Type B pancreatic cell (in vitro differentiated cells): ENCODE measurements at places on chromosomes 3 and 15. TPM values are rescaled to one million over a fixed set of nuclear protein-coding genes. Genes with fewer than 3 reads are reported as not detected.

The CCDC54 gene
- total RNA-seq = not detected in 2 replicates

The PTPN23 gene
- 52.5 and 54.1 TPM in 2 replicates for total RNA-seq

DNA sequence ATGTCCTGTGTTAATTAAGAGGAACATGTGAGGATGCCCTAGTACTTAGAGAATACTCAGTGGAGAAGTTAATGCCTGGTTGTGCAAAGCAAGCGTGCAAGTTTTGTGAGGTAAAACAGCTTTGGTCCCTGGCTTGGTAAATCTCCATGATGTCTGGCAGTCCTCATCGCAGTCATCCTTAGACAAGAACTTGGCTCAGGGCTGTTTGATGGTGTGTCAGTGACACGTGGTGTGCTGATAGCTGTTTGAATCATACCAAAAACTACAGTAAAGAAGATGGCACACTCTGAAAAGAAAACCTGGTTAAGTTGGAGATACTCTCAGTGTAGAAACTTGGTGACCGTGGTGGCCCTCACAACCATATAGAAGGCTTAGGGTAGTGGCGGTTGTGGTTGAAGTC lies 361.7 kb downstream of the FEZF2 start:
- no peak for DNase-seq

The INKA1 gene
- 0.45 and 6.7 TPM in 2 replicates for total RNA-seq

GRCh38 chr3:141456301-141456625 lies 30.6 kb upstream of the RASA2 start:
- DNase-seq = no peak

The DCUN1D1 gene
- 54.4 and 60.7 TPM in 2 replicates for total RNA-seq

The TEX9 gene
- total RNA-seq = 19.7 and 23.7 TPM in 2 replicates

DNA sequence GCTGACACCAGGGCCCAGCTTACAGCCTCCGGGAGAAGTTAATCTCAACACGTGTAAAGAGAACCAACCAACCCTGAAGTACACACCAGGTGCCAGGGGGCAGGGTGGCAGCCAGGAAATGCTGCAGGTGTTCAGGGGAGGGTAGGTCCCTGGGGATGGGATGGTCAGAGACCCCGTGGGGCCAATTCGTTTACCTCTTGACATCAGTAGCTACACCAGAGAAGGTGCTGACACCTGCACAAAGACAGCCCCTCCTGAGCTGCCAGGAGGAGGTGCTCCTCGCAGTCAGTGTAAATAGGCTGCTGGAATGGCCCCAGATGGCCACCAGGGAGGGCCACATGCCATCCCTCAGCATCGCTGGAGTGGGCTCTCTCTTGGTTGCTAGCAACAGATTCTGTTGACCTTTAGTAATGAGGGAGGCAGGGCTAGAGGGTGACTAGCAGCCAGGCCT lies 52.8 kb downstream of the CORO2B start:
- no peak for DNase-seq

The MST1R gene
- total RNA-seq = 3.0 and 5.3 TPM in 2 replicates

DNA sequence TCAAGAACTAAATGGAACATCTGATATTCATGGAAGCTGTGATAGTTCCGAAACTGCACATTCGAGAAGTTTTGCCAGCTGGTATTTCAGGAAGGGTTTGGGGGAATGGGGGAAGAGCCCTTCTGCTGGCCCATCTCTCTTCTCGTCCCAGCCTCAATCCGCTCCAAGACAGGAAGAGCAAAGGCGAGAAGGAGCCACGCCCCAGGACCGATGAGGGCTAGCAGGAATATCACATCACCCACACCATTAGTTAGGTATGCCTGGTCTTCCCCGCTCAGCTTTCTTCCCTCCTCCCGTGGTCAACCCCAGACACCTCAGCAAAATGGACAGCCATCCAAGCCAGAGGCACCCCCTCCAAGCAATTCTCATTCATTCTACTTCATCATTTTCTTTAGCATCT lies 14.9 kb upstream of the PCSK6 start:
- DNase-seq = no peak

The AHSG gene
- total RNA-seq = 0.27 and 0.74 TPM in 2 replicates

The CALML4 gene
- 8.9 and 9.4 TPM in 2 replicates for total RNA-seq

DNA sequence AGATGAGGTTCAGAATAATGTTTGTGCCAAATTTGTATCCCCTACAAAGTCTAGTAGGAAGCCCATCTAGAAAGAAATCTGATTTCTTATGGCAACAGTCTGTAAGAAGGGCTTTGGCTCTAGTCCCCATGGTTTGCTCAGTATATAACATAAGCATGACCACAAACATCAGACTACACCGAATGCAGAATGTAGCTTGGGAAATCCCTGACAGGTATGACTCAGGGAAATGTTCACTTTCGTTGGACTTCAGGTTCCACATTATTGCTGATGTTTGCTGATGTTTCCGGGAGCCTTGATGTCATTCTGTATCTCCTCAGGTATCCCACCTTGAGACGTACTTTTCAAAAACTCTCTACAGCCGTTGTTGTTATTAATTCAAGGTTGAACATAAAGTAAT lies 304.4 kb upstream of the TGFBR2 start:
- no peak for DNase-seq

The DHFR2 gene
- 7.1 and 8.0 TPM in 2 replicates for total RNA-seq

DNA sequence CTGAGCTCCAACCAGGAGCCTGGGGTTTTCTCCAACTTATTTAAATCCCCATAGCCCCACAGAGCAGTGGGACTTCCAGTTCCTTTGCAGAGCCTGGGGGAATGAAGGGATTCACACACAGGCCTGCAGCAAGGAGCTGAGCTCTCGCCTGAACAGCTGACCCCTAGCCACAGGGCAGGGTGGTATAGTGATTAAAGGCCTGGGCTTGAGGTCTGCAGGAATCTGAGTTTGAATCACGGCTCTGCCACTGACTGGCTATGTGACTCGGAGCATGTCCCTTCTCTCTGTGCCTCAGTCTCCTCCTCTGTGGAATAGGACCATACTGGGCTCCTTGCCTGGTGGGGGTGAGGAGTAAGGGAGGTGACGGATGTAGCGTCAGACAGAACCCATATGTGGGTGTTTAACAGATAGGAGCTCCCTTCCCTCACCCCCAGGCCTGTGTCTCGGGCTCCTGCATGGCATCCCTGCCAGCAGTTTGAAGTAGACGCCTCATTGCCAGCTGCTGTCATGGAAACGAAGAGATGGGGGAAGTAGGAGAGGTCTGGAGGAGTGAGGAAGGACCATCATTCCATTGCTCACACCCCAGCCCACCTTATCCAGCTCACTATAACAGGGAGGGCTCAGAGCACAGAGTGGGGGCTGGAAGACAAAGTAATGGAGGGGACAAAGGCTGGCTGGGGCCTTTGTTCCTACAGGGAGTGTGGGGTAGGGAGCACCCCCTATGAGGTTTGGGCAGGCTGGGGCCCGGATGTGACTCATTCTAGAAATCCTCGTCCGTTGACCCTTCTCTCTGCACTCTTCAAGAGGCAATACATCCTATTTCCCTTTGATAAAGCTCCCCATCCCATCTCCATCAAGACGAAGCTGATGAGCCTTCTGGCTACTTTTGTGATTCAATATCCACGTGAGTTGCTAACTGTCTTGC lies 14.8 kb downstream of the HRH1 start:
- DNase-seq = no peak

The STRIT1 gene
- total RNA-seq = 0.33 TPM in 1 of 2 replicates, not detected in the other

- DNase-seq = no peak
Measured at GRCh38 chr3:14082108-14082657, 42.5 kb downstream of the CHCHD4 start.

DNA sequence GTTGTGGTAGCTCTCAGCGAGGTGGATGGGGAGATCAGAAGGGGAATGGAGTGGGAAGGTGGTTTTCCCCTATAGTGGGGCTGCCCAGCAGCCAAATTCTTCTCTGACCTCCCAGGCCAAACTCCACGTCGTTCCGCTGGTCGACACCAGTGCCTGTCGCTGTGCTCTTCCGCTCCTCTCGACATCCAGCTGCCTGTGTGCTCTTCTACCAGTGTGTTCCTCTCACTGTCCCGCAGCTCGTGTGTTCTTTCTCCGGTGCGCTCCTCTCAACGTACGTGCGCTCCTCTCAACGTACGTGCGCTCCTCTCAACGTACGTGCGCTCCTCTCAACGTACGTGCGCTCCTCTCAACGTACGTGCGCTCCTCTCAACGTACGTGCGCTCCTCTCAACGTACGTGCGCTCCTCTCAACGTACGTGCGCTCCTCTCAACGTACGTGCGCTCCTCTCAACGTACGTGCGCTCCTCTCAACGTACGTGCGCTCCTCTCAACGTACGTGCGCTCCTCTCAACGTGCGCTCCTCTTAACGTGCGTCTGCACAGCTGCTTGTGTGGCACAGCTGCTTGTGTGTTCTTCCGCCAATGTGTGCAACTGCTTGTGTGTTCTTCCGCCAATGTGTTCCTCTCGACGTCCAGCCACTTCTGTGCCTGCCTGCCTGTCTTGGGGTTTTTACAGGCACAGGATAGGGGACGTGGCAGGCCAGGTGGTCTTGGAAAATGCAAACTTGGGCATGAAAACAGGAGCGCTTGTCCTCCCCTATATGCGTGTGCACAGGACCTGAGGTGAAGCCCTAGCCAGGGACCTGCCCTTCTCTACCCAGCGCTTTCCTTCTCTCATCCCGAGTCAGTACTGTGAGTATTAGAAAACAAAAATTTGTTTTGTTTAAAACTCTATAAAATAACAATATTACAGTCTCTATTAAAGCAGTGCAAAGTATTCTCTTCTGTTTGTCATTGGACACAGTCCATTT lies 991.1 kb downstream of the GBE1 start:
- DNase-seq = no peak

DNA sequence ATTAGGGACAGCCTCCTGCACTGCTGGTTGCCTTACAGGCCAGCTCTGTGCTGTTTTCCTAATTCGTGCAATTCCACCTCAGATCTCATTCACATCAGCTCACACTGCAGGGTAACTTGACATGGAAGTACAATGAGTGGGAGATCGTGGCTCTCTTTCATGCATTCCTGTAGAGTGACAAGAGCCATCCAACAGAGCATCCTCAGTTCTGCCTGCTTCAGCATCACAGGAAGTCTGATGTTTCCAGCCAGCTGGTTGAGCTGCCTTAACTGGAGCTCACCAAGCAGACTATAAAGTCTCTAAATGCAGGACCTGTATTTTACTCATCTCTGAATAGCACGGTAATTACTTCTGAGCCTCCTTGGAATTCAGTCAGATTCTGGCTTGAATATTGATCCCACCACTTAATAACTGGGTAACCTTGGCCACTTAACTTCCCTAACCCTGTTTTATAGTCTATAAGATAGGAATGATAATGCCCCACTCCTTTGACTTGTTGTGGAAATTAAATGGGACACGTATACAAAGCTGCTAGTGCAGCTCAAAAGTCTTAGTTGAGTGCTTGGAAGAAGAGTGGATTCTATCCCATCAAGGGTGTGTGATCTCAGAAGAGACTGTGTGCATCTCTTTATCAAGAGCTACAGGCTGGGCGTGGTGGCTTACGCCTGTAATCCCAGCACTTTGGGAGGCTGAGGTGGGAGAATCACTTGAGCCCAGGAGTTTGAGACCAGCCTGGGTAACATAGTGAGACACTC lies 1.4 kb upstream of the DIS3L start:
- DNase-seq = no peak

DNA sequence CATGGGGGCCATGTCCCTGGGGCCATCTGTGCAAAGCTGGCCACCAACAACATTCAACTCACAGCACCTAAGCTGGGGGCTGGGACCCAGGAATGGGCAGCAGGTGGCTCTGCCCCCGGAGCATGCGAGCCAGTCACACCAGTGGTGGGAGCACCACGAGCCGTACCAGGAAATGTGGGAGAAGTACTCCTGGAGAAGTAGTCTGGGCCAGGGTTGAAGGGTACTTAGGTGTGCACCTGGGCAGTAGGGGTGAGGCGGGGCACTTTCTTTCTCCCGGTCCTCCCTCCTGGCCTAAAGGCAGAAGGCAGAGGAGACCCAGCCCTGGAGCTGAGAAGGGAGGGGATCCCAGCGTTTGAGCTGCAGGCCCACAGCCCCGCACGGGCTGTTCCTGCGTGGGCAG lies 94.2 kb downstream of the PLXNA1 start:
- DNase-seq = no peak

DNA sequence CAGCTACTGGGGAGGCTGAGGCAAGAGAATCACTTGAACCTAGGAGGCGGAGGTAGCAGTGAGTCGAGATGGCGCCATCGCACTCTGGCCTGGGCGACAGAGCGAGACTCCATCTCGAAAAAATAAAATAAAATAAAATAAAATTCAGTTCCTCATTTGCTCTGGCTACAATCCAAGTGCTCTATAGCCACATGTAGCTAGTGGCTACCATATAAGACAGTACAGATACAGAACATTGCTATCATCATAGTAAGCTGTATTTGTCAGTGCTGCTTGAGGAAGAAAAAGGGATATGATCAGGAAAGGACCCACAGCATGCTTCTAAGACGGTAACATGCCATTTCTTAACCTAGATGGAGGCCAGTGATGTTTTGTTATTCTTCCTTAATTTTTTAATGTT lies 88.7 kb upstream of the CDAN1 start:
- DNase-seq = no peak

GRCh38 chr3:10281951-10282350 lies 10.8 kb downstream of the GHRL start:
- no peak for DNase-seq

DNA sequence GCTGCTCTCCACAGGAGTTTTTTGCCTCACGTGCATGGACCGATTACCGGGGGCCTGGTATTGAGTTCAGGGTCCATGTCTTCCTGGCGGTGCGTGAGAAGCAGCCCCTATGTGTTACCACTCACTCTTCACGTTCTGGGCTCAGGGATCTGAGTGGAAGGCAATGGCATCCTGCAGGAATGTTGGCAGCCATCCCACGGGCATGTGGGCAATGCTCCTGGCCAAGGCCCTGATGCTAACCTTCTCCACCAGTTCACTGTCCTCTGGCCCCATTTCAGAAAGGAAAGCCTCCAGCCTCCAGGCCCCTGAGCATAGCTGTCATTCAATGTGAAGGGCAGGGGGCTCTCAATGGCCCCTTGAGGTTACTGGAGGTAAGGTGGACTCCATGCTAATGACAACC lies 43.0 kb upstream of the KY start:
- no peak for DNase-seq

DNA sequence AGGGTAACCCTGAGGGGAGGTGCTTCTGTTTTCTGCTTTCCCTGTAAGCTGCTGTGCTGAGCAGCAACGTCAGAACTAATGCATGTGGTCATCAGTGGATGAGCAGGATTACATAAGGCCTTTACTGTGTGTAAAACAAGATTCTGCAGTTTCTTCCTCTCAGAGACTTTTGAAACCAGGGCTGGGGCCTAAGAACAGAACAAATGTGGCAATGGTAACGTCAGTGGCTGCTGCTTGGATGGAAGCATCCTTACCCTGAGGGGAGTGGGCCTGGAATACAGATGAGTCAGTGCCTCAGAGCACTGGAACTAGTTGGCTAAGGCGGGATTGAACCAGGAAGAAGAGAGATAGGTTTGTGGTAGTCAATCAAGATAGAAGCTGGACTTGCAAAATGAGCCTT lies 180.2 kb upstream of the KCNH8 start:
- DNase-seq = no peak

The P2RY13 gene
- total RNA-seq = not detected in 2 replicates

GRCh38 chr3:130901463-130902204 lies 7.8 kb downstream of the ATP2C1 start:
- DNase-seq = no peak

- DNase-seq = no peak
Measured at GRCh38 chr3:13927295-13927694, 47.4 kb upstream of the WNT7A start.

- DNase-seq = no peak
Measured at GRCh38 chr3:37071921-37072320, 78.6 kb downstream of the MLH1 start.

GRCh38 chr3:189981668-189982067 lies 139.0 kb downstream of the P3H2 start:
- DNase-seq = no peak

The FAM107A gene
- 2.9 and 4.5 TPM in 2 replicates for total RNA-seq

GRCh38 chr3:151403246-151403645 lies 18.7 kb upstream of the P2RY12 start:
- no peak for DNase-seq

- DNase-seq = no peak
Measured at GRCh38 chr3:112531358-112531781, 30.4 kb downstream of the ATG3 start.

The P2RY12 gene
- total RNA-seq = not detected in 2 replicates
